ENCODE measurements at places on chromosomes 6 and 20. TPM values are rescaled to one million over a fixed set of nuclear protein-coding genes. Genes with fewer than 3 reads are reported as not detected.

The RAET1L gene
- total RNA-seq, result not detected

The SERAC1 gene
- 11.2 TPM for total RNA-seq

The ARHGAP40 gene
- total RNA-seq, result not detected

The FNDC11 gene
- 0.25 TPM for total RNA-seq

GRCh38 chr6:132978685-132979084, 164.3 kb downstream of the RPS12 start:
- DNase-seq, result no peak

The LY6G6D gene
- not detected for total RNA-seq

GRCh38 chr6:163965426-163966348, 551.2 kb downstream of the QKI start:
- no peak for DNase-seq

DNA sequence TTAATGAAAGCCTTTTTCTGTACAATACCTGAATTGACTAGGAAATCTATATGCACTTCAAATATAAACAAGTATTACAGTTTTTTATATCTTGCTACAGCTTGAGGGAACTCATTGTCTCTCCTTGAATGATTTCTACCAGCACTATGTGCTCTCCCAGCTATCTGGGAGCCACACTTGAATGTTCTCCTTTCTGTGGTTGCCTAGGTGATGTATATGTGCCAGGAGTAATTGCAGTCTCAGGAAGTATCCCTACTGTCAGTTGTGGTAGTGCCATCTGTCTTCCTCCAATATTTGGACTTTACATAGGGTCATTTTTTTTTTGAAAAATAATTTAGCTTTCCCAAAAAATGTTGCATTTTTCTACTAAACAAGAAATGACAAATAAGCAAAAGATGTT, 288.0 kb upstream of the PLCB4 start:
- DNase-seq, result no peak

DNA sequence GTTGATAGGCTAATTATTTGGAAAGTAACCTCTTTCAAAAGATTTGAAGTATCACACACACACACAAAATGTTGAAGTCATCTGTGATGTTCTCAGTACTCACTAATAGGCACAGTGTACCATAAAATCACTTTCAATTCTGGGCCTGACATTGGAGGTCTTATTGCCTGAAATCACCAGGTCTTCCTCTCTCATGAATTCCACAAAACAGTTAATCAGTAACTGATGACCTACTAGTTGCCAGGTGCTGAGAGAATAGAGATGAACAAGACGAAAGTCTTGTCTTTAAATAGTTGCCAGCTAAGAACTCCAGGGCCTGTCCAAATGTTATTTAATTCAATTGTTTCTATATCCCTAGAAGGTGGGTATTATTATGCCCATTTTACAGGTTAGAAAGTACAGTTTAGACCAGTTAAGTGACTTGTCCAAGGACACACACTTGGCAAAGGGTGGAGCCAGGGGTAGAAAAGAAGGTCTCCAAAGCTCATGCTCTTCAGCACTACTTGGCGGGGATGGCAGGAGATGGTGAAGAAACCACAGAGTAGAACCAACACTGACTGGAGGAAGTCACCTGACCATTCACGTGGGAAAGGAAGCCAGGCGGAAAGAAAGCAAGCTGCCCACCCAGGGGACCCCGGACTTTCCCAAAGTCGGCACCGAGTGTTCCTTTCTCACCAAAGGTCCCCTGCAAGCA, 116.4 kb downstream of the KIF6 start:
- DNase-seq, result no peak

DNA sequence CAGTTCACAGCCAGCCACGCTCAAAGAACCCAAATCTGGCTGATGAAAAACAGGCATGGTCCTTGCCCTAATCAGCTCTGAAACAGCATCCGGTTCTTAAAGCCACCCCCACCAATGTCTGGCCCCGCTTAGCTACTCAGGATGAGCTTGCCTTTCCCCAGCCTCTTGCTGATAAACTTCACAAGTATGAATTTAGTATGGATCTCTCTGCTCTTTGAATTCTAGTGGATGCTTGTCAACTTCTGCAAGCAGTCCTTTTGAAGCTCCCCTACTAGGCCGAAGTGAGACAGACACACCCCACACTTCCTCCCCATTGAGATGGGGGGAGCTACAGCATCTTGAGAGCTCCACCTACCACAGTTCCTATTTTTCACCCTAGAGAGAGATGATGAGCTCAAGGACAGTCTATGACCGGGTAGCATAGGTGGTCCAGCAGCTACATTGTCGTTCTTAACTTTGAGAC, 36.7 kb downstream of the EBF4 start:
- DNase-seq, result peak; percentile 6

DNA sequence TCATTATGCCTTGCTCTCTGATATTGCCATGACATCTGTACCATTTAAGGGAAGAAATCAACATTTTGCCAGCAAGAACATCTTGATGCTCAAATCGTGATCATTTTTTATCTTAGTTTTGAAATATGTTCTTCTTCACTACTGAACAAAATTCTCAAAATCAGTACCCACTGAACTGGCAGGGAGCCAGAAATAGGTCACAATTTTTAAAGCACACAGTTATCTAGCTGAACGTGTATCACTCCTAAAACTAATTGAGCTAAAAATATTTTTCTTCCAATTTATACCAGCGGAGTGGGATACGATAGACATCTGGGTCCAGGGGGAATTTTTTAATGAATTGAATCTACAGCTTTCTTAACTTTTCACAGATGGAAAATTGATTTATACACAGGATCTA, 11.3 kb downstream of the IL17F start:
- no peak for DNase-seq

The METTL24 gene
- total RNA-seq, result 0.09 TPM

DNA sequence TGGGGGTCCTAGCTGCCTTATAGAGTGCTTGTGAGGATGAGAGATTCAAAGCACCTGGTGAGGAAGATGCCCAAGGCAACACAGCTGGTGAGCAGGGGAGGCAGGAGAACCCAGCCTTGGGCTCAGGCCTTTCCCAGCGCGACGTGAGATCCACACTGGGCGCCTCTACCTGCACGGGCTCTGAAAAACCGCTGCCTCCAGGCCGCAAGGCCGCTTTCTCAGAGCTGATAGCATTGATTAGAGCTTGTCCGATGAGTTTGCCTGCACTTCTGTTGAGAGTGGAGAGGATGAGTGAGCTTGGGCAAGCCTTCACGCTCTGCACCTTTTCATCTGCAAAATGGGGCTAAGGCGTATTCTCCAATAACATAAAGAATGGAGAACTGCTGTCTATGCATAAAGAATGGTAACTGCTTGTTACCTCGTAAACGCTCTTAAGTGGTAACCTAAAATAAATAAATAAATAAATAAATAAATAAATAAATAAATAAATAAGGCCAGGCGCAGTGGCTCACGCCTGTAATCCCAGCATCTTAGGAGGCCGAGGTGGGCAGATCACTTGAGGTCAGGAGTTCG, 916 bp downstream of the PABPC1L start:
- DNase-seq, result no peak

DNA sequence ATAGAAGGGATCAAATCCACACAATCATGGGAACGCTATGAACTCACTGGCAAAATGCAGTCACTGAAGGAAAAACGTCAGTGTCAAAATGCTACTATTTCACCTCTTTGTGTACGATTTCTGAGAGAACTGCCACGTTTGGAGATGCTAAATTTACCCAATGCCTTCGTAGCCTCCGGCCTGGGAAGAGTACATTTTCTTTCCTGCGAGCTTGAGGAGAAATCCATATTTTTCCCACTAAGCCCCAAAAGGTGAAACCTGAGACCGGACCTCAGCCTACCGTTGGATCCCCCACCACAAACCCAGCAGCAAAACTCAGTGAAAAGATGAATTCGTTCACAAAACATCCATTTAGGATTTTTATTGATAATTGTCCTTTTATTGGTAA, 131.7 kb downstream of the GPX5 start:
- no peak for DNase-seq

DNA sequence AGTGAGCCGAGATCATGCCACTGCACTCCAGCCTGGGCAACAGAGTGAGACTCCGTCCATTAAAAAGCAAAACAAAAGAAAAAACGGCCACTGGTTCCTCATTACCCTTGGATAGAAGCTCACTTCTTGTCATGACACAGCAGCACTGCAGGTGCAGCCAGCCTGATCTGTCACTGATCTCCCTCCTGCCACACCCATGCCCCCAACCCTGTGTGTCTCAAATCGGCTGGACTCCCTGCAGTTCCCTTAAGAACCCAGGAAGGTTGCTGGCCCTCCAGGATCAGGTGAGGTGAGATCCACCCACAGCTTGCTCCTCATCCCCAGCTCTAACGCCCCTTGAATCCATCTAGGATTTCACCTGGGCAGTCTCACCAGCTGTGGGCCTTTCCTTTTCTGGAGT, 26.3 kb upstream of the NNAT start:
- DNase-seq, result no peak

All from fibroblast of the aortic adventitia (primary cell).